ENCODE measurements at places on chromosomes 16 and 17. TPM values are rescaled to one million over a fixed set of nuclear protein-coding genes. Genes with fewer than 3 reads are reported as not detected.
A peak's percentile ranks its signal among the peaks of the same experiment; 100 is the strongest.

GRCh38 chr16:275786-276232, at the start of gene RGS11:
Gene RGS11, minus strand, starts transcription at chr16:275944. Its CDS starts 33 bp downstream, at chr16:275911.
- DNase-seq = no peak

DNA sequence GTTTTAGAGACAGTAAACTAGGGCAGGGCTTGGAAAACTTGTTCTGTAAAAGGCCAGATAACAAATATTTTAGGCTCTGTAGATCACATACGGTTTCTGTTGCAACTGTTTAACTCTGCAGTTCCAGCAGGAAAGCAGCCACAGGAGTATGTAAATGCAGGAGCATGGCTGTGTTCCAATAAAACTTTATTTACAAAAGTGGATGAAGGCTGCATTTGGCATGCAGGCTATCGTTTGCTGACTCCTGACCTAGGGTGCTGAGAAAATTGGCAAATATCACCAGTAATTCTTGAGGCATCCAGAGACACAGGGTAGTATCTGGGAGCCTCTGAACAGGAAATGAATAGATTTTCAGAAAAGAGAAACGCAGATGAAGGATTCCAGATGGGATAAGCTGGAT, 274.0 kb downstream of the MAF start:
- no peak for DNase-seq

DNA sequence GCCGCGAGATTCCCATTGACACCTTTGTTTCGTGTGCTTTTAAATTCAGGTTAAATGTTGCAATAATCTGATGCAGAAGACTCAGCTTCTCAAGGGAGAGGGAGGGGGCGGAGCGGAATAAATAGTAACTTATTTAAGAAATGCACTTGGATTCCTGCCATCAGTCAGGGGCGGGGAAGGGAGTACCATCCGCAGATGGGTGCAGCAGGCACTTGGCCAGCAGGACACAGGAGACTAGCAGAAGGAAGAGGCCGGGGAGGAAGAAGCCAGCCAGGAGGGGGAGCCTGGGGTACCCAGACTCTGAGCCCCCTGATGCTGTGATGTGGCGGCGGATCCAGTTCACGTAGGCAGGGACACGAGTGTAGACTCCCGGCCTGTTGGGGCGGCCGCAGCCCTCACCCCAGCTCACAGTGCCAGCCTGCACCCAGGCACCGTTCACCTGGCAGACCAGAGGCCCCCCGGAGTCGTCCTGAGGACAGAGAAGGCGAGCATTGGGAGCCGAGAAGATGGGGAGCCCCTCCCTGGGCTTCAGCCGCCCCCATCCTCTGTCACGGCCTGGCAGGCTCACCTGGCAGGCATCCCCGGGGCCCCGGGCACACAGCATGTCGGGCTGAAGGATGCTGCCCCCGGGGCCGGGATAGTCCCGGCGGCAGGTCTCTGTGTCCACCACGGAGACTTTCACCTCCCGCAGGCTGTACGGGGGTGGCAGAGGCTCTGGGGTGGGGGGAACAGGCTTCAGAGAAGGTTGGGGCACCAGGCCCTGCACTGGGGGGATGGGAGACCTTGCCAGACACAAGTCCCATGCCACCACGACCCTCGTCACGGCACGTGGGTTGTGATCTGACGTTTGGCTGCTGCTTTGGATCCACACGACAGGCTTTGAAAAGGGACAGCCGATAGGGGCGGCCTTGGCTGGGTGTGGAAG, 3.2 kb downstream of the TPSG1 start:
- no peak for DNase-seq

DNA sequence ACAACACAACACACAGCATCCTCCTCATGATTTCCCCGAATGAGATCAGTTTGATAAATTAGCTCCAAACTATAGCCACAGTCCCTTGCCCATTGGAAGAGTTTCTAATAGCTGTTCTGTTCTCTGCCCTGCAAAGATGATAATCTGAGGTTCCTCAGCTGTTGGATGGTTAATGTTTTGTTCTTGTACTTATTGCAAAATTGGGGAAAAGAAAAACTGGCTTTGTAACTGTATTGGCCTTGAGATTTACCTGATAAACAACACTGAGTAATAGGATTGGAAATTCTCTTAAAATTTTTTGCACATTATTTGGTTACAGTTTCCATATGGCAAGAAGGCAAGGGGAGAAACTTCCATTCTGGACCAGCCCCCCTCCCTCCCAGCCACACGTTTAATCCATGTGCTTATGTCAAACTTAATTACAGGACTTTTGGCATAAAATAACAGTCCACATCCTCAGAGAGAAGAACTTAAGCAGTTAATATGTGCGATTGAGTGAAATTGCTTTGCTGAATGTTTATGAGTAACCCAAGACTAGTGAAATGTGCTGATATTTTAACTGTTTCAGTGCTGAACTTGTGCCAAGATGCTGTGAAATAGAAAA, 119.1 kb upstream of the ZFHX3 start:
- no peak for DNase-seq

DNA sequence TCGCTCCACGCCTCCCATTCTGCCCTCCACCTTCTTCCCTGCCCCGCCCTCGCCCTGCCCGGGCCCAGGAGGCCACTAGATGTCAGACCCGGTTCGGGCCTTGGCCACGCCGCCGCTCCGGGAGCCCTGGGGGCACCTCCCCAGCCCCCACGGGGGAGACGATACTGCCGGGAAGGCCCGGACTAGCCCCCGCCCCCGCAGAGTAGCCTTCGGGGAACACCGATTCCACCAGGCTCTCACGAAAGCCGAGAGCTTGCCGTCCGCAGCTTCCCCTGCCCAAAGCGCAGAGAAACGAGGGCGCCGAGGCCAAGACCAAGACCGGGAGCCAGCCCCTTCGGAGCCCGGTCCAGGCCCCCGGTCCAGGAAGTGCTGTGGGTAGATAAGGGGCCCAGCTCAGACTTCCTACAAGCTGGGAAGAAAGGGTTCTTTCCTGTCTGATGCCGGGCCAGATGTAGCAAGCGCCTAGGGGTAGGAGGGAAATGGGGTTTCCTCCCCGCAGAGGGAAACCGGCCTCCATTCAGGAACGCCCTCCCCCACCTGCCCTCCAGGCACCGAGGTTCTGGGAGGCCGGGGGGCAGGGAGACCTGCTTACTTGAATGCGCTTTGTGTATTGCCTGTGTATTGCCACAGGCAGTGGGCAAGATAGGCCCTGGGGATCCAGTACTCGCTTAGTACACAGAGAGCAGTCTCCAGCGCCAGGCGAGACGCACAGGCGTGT, 806 bp upstream of the CYB561 start:
- no peak for DNase-seq

DNA sequence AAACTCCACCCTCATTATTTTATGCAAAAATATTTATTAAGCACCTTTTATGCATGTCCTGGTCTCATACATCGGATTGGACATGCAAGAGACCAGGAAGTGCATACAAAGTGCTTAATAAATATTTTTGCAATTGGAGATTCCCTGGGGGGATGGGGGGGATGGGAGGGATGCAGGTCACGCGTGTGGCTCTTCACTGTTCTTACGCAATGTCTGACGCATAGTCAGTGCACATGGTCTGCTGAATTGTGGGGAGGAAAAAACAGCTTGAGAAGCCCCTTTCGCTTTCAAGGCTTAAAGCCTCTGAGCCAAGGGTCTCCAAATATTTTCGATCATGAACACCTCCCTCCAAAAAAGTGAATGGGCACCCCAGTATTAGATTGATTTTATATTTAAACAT, 96.7 kb upstream of the XYLT1 start:
- DNase-seq = no peak

- no peak for DNase-seq
Measured at GRCh38 chr16:78538919-78539318, 439.5 kb downstream of the WWOX start.

GRCh38 chr17:35188111-35188510, 6.1 kb downstream of the SLC35G3 start:
- no peak for DNase-seq

- no peak for DNase-seq
Measured at GRCh38 chr16:17365591-17366298, 105.0 kb downstream of the XYLT1 start.

GRCh38 chr17:42249681-42250446, 26.3 kb downstream of the STAT5B start:
- DNase-seq = no peak

ASGR2 gene
- total RNA-seq = not detected

HSD17B1 gene
- 11.8 TPM for total RNA-seq

- DNase-seq = no peak
Measured at GRCh38 chr17:77208856-77209255, 68.1 kb downstream of the SEC14L1 start.

UBE2I gene
- total RNA-seq = 88.1 TPM

GRCh38 chr17:66730461-66730923, 104.4 kb upstream of the CACNG5 start:
- DNase-seq = no peak

- peak; percentile 50 for DNase-seq
Measured at GRCh38 chr16:67184995-67185650, 1.4 kb upstream of the MATCAP1 start.

- DNase-seq = no peak
Measured at GRCh38 chr16:82280867-82281266, 110.8 kb upstream of the MPHOSPH6 start.

NXPH3 gene
- total RNA-seq = 3.8 TPM

VASN gene
- total RNA-seq = 20.2 TPM

MYH8 gene
- total RNA-seq = not detected

GRCh38 chr16:10981697-10982216, 37.4 kb downstream of the CLEC16A start:
- no peak for DNase-seq

- no peak for DNase-seq
Measured at GRCh38 chr17:81339534-81340296, 44.6 kb upstream of the SLC38A10 start.

DNA sequence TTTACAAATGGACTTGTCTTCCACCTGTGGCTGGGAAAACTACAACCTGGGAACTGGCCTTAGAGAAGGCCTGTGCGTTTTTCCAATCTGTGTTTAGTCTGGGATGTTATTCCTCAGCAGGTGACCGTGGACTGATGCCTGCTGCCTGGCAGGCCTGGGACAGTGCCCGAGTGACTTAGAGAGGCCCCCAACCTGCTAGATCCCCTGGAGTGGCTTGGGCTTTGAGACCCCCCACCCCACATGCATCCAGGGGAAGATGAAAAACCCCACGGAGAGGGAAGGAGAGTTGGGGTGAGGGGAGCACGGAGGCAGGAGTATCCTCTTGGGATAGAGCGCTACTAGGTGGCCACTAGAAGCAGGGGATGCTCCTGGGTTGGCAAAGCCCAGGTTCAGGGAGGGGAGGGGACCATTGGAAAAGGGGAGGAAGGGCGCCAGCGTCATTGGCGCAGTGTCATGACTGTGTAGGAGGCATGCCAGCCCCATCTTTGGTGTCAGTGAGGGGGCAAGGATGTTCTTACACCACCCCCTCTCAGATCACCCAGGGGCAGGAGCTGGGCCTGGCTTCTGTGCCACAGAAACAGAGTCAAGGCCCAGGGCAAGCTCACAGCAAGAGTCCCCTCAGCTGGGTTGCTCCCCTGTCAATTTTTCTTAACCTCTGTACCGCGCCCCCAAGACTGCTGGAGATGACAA, 54.1 kb downstream of the MEAK7 start:
- no peak for DNase-seq

PYDC1 gene
- total RNA-seq = not detected

DPEP3 gene
- total RNA-seq = not detected

DNA sequence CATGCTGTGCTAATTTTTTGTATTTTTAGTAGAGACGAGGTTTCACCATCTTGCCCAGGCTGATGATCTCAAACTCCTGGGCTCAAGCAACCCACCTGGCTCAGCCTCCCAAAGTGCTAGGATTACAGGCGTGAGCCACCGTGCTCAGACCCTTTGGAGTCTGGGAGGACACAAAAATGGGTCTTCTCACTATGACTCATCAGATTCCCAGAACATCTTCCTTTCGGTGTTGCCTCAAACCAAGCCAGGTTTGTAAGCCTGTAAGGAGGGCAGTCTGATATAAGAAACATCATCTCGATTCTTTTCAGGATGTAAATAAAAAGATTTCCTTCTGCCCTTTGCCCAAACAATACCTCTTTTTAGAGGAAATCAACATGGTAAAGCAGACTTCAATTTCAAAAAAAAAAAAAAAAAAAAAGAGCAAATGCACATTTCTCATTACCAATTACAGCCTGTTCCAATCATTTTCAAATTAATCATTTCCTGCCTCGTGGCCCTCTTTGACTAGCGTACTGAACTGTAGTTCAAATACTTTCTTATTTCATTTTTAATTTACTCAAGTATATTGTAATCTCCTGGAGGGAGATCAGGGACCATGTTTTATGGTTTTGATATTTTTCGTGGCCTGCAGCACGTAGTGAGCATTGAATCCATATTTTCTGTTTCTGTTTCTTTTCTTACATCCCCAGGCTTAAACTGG, 409.6 kb downstream of the GRIN2A start:
- DNase-seq = no peak

DNA sequence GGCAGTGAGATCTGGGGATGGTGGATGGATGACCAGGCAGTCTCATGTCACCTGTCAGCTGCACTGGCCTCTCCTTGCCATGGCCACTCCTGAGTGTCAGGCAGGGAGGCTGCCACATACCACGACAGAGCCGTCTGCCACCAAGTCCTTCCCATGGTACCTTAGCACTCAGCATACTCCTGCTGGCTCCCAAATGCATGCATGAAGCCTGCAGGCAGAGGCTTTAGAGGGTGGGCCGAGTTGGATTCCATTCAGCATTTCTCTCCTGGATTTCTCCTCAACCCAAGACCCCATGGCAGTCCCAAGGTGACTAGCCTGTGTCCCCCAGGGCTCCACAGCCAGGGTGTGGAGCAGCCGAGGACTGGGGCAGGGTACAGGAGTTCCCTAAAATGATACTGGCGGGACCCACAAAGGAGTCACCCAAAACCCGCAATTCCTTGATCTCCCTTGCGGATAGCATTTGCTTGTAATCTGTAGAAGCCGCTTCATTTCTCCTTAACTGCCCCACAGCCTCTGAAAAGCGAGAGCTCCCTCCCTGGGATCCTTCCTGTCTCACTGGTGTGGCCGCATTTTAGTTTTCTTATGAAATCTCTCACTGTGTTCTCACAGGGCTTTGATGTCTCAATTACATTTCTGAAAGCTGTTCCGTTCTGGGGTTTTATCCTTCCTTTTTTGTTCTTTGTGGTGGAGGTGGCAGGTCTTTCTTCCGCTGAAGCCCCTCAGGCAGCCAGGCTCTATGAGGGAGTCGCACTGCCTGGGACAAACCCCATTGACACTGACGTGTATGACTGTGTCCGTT, 141.4 kb downstream of the SOCS1 start:
- DNase-seq = no peak

GRCh38 chr16:71230122-71230845, at the start of gene HYDIN:
Gene HYDIN, minus strand, starts transcription at chr16:71230722. Its CDS starts 43,827 bp downstream, at chr16:71186895.
- no peak for DNase-seq

DNA sequence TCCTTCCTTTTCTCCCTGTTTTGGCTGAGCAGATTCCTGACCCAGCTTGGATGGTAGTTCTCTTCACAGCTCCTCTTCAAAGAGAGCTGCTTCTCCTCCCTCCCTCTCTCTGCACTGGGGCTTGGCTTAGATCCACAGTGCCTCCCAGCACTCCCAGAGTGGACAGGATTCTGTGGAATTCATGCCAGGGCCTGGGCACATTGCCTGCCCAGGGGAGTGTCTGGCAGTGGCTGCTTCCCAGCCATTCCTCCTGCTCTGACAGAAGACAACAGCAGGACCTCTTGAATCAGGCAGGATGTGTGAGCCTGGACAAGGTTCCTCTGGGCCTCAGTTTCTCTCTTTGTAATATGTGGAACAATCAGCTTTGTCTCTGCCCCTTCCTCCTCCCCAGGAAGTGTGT, 4.5 kb upstream of the MMP28 start:
- DNase-seq = no peak

SERPINF2 gene
- 0.22 TPM for total RNA-seq

ADAD2 gene
- total RNA-seq = not detected

PIK3R5 gene
- total RNA-seq = 2.5 TPM

Measured in esophagus squamous epithelium (tissue), 5 donors.